ENCODE measurements at places on chromosomes 5 and 9.

DNA sequence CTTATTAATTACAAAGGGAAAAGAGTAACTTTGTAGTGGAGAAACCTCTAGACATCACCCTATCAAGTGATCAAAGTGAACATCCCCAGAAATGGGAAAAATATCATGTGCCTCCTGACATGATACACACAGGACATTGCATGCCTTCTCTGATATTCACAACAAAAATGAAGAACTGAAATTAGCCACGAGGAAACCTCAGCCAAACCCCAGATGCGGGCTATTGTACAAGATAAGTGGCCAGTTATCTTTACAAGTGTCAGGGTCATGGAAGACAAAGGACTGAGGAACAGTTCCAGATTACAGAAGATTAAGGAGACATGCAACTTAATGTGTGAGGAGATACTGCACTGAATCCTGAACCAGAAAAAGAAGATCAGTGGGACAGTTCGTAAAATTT lies 23.8 kb upstream of the NPM1 start:
- peak; percentile 32 for DNase-seq

- DNase-seq, result peak; percentile 21
These were observed 202.7 kb downstream of the ATP10B start for GRCh38 chr5:160649304-160649703.

DNA sequence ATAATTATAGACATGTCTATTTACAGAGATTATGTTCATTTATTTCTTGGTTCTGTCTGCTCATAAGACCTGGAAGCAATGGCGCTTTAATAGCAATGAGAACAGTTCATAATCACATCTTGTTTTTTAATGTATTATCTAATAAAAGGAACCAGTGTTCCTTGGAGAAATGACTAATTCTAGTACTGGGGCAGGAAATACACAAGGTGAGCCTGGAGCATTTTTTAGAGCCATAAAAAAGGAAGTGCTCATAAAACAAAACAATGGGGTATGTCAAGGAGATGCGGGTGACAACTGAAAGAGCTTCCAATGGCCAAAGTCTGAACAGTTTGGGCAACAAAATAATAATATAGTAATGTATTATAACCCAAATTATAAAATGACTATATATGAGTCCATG lies 531.9 kb upstream of the CHD1 start:
- DNase-seq, result no peak

DNA sequence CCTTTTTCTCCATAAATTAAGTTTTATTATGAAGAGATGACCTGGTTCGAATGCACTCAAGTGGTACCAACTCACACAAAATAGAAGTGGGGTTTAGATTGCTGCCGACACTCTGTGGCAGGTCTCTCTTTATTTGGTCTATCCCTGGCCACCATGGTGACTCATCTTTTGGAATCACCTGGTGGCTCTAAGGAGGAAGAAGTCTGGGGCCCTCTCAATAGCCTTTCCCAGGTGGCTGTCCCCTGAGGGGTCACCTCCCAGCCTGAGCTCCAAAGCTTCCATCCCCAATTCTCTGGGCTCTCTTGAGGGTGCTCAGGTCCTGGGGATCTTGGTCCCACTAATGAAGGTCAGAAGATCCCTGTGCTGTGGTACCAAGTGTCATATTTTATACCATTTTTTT lies 136.8 kb downstream of the MVB12B start:
- DNase-seq, result no peak

GRCh38 chr9:12065050-12065449 lies 628.1 kb upstream of the TYRP1 start:
- DNase-seq, result no peak

GRCh38 chr5:167916261-167916691 lies 375.2 kb upstream of the WWC1 start:
- no peak for DNase-seq

- DNase-seq, result no peak
These were observed at the start of gene EDIL3 for GRCh38 chr5:84384604-84385575. TSS of gene EDIL3 (minus strand) at chr5:84384880. CDS start at chr5:84384374, 506 bp downstream.

- no peak for DNase-seq
These were observed 404.7 kb downstream of the TLE4 start for GRCh38 chr9:79976257-79977073.

DNA sequence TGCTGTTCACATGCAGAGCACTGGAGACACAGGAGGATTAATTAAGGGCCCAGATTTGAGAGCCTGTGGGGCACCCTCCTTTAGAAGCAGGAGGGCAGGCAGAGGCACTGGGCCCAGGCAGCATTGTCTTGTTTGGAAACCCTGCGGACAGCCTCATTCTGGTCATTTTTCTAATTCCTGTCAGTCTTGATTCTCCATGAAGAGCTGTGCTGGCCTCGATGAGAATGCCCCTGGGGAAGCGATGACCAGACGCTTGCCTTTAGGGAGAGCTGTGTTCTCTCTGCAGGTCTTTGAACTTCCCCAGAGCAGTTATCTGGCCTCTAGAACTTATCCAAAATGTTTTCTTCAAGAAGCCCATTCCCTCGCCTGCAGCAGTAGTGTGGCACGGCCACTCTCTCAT lies 117.8 kb upstream of the PTCH1 start:
- DNase-seq, result no peak

GRCh38 chr9:134329576-134329855 lies 3.3 kb downstream of the RXRA start:
- DNase-seq, result no peak

DNA sequence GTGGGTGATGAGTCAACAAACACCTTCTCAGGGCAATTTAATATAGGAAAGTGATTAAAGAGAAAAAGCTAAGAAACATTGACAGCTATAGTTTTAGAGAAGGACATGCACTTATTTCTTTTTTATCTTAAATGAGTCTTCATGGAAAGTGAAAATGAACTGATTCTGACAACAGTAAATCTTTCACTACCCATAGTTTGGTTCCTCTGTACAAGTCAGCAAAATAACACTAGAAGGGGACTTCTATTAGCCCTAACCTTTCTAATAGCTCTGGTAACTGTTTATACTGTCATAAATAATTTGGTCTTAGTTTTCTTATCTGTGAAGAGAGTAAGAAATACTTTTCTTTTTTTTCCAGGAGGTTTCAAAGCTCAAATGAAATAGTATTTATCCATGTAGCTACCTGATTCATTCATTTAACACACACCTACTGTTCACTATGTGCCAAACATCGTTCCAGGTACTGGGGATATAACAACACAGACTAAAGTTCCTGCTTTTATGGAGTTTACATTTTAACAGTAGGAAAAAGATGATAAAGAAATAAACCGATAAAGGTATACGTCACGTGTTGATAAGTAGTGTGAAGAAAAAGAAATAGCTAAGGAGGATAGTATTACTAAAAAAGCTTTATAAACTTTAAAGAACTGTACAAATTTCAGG lies 148.2 kb downstream of the PCSK1 start:
- peak; percentile 27 for DNase-seq

GRCh38 chr5:134436523-134437339 lies 25.1 kb upstream of the CDKN2AIPNL start:
- peak; percentile 88 for DNase-seq

DNA sequence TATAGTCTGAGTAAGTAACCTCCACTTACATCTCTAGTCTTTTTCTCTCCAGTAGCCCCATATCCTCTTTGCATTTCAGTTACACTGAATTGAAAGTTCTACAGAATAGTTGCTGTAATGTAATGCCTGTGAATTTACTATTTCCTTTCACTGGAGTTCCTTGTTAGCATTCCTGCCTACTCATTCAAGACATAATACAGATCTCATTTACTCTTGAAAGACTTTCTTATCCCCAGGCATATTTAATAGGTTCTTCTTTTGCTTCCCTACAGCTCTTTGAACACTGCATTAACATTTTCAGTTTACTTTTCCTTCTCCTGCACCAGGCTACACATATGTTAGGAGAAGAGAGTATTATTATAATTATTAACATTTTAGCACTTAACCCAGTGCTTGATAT lies 87.6 kb upstream of the OR13F1 start:
- no peak for DNase-seq

Measured in GM12865 (cell line).